ENCODE measurements at places on chromosomes 1 and 21. TPM values are rescaled to one million over a fixed set of nuclear protein-coding genes. Genes with fewer than 3 reads are reported as not detected.
A peak's percentile ranks its signal among the peaks of the same experiment; 100 is the strongest.

- DNase-seq, result peak; percentile 70
Measured at GRCh38 chr1:151990856-151991198, 2.8 kb downstream of the S100A10 start.

Gene SYPL2
- under 0.01 TPM for total RNA-seq

DNA sequence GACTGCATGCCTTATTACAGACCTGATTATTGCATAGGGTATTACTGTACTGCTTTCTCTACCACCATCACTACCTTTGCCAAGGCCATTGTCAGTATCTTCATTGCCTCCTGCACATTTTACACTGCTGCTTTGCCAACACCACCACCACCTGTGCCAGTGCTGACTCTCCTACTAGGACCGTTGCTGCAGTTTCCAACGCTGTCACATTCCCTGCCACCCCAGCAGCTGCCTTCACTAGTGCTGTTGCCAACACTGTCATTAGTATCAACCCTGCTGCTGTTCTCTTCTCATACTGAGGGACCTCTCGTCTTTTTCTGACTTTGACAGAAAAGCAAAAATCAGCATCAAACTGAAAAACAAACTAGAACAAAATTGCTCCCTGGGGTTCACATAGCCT, 394.9 kb upstream of the B3GALT2 start:
- no peak for DNase-seq

Gene RHD
- total RNA-seq, result 0.13 TPM

DNA sequence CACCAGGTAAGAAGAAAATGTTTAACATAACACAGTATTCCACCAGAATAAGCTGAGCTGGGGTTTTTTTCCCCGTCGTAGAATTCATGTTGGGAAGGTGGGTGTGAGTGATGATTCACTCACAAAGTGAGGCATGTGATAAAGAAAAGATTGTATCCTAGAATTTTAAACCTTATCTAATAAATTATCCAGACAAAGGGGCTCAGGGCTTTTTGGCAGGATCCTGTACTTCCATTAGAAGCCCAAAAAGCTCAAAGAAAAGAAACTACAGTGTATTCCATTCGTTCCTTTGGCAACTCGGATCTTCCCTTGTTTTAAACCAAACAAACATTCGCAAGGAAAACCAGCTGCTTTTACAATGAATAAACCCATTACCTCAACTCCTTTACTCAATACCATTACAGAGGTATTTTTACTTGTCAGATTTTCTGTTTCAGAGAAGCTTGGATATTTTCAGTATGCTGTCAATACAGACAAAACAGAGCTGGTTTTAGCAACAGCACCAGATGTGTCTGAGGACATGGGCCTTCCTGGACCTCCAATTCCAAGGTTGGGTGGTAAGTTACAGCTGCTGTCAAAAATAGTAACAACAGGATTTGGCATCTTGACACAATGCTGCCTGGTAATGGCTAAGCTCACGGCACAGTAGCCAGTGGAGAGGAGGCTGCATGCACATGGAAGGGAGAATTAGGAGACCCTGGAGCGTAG, 159.9 kb upstream of the RUNX1 start:
- no peak for DNase-seq

Gene CYYR1
- total RNA-seq, result 8.7 TPM

Gene SLC5A9
- under 0.01 TPM for total RNA-seq

Gene ERICH3
- total RNA-seq, result not detected

GRCh38 chr21:15054089-15054488, 10.7 kb downstream of the NRIP1 start:
- DNase-seq, result peak; percentile 34

DNA sequence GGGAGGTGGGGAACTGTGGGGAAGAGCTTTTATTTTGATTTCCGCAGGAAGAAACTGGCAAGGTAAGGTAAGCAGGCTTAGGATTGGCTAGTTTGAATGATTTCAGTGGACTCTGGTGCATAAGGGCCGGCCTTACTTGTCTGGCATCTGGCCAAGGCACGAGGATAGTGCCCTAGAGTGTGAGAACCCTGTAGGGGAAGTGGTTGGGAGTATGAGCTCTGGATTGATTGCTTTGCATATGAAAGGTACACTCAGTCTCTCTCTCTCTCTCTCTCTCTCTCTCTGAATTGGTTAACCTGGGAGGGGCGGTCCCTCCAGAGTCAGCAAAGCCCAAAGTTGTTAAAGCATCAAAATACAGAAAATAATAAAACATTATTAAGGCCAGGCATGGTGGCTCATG, 463.0 kb downstream of the SIPA1L2 start:
- DNase-seq, result no peak

DNA sequence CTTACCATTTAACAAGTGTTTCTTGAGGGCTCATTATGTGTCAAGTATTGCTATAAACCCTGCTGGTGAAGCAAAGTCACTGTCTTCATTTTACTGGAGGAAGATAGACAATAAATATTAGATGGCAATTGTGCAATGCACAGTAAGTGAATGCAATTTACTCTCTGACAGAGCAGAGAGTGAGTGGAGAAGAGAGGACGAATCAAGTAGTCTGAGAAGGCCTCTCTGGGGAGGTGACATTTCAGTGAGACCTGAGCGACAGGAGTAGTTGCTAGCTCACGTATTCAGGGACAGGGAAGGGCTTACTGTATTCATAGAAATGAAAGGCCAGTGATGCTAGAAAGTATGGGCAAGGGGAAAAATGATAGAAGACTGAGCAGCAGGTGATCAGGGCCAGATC, 1.2 kb upstream of the NMNAT2 start:
- DNase-seq, result no peak

Gene OR14A16
- total RNA-seq, result not detected

Data from dermis microvascular lymphatic vessel endothelial cell (primary cell).